ENCODE measurements at places on chromosomes 1 and 21.

- DNase-seq = no peak
Measured at GRCh38 chr1:230858918-230859729, 9.2 kb downstream of the C1orf198 start.

DNA sequence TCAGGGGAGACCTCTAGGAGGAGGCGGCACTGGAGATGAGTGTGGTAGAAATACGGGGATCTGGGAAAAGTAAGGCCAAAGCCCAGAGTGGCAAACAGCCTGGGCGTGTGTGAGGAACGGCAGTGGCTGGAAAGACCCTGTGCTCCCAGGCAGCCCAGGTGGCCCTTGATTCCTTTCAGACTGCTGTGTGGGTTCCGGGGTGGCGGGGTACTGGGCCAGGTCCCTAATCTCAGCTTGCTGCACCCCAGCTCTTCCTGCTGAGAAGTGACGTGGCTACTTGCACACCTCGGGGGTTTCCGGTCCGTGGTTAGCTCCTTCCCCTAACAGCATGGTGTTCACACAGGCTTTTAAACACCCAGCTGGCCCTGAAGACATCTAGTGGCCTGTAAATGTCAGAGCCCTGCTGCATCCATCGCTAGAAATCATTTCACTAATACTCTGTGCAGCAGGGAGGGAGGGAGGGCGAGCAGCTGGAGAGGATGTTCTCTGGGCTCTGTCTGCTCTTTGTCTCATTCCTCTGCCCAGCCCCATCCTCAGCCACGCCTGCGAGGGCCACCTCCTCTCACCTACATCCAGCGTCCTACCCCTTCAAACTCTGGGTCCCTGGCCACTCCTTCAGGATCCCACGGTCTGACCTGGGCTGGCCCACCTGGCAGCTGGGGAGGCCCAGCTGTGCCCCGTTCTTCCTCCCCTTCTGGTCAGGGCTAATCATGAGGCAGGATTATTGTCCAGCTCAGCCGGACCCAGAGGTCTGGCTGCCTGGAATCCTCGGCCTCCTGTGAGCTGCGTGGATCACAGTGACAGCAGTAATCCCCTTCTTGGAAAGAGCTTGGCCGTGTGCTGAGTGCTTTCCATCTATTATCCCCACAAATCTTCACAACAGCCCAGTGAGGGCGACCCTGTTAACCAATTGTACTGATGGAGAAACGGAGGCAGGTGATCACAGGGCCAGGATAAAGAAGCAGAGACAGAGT lies 7.2 kb downstream of the ZDHHC18 start:
- DNase-seq = peak; percentile 85

- no peak for DNase-seq
Measured at GRCh38 chr21:44286716-44287632, 1.3 kb downstream of the AIRE start.

- no peak for DNase-seq
Measured at GRCh38 chr1:198042168-198042567, 114.6 kb upstream of the NEK7 start.

GRCh38 chr1:3904006-3904842 lies 4.2 kb upstream of the C1orf174 start:
- no peak for DNase-seq

GRCh38 chr1:37303884-37304574 lies 170.4 kb upstream of the ZC3H12A start:
- DNase-seq = no peak

DNA sequence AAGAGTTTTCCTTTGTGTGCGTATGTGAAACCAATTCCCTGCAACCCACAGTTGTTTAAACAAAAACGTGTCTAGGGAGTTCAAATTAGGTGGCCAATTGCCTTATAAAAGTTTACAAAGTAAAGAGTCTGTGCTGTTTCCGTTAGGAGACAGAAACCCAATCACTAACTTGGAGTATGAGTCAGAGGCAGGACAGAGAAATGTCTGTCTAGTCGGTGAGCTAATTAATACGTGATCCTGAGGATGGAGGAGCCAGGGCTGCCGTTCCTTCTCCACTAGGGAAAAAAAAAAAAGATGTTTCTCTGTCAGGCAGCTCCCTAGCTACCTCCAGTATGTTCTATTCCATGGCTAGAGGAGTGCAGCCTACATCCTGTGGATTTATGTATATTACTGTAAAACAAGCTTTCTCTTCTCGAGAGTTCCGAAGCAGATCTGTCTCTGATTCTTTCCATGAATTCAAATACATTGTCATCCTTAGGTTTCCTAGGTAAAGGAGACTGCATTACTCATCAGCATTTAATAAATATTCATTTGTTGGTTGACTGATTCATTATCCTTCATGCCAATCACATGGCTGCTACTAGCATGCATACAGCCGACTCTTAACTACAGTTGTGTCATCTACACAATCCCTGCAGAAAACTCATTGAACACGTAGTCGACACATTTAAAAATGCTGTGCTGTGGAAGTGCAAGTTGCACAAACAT lies 430.6 kb downstream of the KIF26B start:
- no peak for DNase-seq

DNA sequence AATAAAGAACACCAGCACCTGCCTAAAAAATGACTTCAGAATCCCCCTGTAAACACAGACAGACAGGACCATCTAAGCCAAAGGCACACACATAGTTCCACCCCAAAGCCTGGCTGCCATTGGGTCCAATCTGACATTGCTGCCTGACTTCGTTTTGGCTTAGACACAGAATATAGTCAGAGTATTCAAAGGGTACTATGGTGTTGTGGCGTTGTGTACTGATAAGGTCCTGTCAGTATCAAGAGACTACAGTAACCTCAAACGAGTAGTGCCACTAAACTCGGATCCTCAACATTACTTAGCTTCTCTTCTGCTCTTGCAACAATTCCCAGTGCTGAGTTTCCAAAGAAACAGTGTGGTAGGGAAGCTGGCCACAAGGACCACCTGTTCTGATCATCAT lies 169.3 kb upstream of the NR5A2 start:
- DNase-seq = no peak

- no peak for DNase-seq
Measured at GRCh38 chr1:15110867-15111230, 42.7 kb upstream of the TMEM51 start.

- DNase-seq = no peak
Measured at GRCh38 chr21:29295066-29295650, 3.6 kb upstream of the BACH1 start.

DNA sequence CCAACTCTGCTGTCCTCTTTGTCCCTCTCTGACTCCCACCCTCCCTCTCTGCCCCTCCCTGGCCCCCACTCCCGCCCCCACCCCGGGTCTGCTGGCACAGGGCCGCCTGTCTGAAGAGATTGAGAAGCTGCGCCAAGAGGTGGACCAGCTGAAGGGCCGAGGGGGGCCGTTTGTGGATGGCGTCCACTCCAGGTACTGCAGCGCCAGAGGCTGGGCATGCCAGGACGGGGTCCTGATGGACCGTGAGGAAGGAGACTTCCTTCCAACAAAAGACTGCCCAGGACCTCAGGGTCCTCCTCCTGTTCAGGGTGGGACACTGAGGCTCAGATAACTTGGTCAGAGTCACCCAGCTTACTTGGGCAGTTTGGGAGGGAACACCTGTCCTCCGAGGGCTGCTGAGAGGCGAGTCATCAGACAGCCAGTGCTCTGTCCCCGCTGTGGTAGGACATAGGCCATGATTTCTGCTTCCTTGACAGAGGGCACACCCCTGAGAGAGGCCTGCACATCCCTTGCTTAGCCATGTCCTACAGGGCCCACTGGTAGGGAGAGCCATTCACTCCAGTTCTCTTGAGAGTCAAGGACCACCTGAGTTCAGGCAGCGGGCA lies 23.4 kb downstream of the PPFIA4 start:
- no peak for DNase-seq

- DNase-seq = no peak
Measured at GRCh38 chr1:102899935-102900334, 208.4 kb downstream of the COL11A1 start.

DNA sequence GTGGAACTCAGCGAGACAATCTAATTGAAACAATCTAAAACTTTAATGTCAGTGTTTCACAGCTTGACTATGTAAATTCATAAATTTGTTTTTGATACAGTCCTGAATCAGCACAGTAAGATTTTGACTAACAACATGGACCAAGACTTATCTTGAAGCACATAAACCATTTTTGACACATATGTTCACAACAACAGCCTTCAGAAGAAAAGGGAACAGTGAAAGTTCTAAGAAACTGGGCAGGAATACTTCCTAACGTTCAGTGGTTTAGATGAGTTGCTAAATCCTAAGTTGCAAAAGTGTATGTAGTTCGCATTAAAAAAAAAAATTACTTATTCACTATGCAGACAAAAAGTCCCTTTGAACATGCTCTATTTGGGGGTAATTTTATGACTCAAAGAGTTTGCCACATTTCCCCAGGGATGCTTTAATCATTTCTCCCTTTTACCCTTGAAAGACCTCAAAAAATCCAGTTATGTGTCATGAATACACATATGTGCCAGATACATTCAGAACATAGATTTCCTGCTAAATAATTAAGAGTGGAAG lies 120.2 kb downstream of the MRPL39 start:
- peak; percentile 98 for DNase-seq

- DNase-seq = peak; percentile 45
Measured at GRCh38 chr1:147246910-147247655, 4.6 kb downstream of the CHD1L start.

DNA sequence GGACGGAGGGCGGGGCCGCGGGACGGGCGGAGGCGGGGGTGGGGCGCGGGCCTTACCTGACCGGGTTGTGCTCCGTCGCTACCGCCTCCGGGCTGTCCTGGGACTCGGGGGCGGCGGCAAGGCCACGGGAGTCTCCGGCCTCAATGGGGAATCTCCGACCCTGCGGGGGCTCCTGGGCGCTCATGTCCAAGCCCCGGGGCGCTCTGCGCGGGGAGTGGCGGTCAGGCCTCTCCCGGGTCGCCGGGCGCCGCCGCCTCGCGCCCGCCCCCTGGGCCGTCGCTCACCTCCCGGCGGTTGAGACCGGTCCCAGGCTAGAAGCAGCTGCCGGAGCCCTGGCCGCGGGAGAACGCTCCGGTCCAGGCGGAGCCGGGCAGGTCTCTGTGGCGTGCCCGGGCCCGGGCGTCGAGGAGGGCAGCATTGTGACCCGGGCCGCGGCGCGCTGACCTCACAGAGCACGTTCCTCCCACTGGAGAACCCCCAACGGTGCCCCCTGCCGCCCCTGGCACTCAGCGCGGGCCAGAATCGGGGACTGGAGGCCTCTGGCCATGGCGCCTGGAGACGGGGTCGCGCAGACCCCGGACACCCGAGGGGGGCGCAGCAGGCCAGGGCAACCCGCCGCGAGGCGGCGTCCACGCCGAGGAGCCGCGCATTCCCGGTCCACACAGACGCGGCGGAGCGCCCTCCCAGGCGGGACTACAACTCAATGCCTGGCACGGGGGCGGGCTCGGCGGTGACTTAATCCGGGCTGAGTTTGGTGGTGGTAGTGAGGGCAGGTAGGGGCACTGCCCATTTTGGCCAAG lies 411 bp downstream of the FAM229A start:
- DNase-seq = no peak

DNA sequence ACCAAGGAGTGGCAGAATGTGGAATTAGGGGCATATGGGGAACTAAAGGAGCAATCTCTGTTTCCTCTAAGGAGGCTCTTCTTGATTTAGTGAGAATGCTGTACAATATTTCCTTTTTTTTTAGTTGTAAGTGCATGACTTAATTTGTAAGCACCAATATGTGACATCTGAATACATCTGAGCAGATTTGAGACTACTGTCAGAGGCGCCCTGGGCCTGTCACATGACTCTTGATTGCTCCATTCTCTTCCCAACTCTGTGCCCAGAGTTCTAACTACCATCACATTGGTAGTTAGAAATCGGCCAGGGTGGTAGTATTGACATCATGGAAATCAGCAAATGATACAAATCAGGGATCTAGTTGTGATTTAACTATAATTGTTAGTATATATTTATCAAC lies 110.1 kb upstream of the LMO4 start:
- DNase-seq = no peak

DNA sequence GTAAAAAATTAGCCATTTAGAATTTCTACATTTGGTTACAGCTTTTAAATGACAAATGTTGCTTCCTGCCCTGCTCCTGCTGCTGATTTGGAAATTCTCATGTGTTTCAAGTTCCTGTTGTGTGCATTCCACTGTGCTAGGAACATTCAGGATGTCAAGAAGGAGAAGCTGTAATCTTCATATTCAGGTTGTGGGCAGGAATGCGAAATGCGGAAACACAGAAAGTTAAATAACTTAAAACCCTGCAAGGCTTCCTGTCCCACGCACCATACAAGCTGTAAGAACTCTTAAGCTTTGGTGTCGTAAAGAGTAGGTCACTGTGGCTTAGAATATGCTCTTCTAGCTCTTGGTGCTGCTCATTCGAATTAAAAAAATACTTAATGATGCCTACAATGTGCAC lies 52.6 kb downstream of the S100B start:
- DNase-seq = peak; percentile 90

- DNase-seq = no peak
Measured at GRCh38 chr1:158181577-158181922, 855 bp downstream of the CD1D start.

DNA sequence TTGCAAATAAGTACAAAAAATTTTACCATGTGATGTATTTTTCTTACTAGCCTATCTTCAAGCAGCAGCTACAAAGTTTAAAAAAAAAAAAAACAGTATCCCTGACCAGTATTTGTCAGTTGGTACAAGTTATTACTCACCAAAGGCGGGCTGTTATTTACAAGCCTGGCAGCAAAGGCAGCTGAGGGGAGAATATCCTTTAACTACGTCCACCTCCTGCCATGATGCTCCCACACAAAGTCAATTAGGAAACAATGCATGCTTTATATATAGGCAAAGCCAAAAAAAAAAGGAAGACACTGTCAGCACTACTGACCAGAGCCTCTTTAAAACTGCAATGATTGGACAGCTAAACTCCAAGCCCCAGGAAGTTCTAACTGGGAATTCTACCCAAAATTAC lies 13.7 kb downstream of the PSMA5 start:
- no peak for DNase-seq

DNA sequence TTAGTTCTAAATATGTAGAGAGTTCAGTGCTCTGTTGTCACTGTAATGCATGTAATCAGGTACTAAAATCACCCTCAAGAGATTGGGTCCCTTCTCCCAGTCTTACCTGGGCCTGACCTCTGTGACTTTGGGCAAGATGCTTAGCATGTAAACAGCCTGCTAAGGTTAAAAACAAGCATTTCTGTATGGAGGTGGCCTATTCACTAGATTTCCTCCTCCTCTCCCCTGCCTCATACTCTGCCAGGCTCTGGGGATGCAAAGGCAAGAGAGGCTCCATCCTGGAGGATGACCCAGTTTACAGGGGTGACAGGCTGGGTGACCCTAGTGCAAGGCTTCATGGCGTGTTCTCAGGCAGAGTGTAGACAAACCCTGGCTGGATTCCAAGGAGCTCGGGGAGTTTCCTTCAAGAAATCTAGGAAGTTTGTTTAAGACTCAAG lies 28.8 kb downstream of the VANGL2 start:
- no peak for DNase-seq

Data from GF-D8 (cell line).